ENCODE measurements at places on chromosomes 6 and 20.

GRCh38 chr20:14707865-14708596, 370.6 kb upstream of the FLRT3 start:
- DNase-seq = no peak

GRCh38 chr6:155850408-155850841, 394.8 kb upstream of the NOX3 start:
- no peak for DNase-seq

- DNase-seq = no peak
Observed at GRCh38 chr6:110509617-110510241, 33.3 kb upstream of the SLC22A16 start.

DNA sequence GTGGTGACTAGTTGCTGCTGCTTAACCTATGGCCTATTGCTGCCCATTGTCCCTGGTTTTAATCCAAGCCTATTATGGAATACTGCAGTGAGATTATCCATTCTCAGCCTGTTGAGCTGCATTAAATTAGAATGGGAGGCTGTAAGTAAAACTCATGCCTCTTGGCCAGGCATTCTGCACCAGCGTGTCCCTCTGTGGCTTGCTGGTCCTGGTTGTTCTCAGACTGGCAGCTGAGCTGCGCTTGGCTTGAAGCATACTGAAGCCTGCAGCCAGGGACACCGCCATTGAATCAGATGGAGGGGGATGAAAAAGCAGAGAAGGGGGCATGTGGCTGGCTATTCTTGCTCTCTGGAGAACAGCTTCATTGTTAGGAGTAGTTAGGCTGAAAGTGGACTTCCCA, 15.6 kb downstream of the LRRN4 start:
- no peak for DNase-seq

GRCh38 chr6:11821781-11822180, 43.2 kb upstream of the ADTRP start:
- no peak for DNase-seq

DNA sequence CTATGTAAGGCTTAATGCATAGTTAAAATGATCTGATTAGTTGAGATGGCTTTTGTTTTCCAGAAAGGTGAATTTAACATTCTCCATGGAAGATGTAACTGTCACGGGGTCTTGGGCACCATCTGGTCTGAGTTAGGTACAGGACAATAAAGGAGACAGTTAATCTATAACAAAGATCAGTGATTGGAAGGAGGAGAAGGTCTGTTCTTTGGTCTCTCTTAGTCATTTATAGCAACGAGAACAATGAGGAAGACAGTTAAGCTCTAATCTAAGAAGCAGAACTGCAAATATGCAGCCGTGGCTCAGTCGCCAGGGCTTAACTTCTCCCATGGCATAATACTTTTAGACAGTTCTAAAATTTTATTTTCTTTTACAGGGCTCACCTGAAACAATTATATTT, 405.5 kb upstream of the SULF2 start:
- DNase-seq = no peak

DNA sequence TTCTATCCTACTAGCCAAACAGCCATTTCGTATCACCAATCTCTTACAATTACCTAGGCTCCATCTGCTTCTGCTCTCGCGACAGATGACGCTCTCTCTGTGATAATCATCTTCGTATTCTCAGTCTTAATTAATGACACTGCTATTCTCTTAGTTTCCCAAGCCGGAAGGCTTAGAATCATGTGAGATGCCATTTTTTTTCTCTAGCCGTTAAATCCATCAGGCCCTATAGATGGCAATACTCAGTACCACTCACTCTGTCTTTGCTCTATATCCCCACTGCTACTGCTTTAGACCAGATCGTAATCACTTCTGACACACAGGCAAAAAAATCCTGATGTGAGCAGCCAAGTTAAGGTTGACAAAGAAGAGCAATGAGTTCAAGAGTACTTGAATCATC, 2.1 kb upstream of the THEMIS start:
- DNase-seq = no peak

- no peak for DNase-seq
Observed at GRCh38 chr20:38799203-38799602, 6.3 kb upstream of the PPP1R16B start.

- no peak for DNase-seq
Observed at GRCh38 chr6:148608199-148608951, 138.5 kb upstream of the UST start.

DNA sequence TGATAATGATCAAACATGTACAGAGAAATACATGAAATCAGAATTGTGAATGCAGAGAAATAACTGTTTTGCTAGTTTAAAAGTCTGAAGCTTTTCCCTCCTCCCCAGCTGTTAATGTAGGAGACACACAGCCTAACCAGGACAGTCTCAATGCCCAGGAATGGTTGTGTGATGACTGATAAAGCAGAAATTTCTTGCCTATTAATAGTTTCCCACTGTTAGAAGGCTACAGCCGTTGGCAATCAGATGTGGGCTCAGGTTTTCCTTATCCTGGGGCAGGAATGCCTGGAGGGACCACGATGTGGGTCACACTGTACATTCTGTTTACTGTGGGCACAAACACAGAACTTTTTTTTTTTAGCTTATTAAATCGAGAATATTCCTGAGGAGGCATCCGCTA, 1.9 kb downstream of the PPP1R3D start:
- no peak for DNase-seq

DNA sequence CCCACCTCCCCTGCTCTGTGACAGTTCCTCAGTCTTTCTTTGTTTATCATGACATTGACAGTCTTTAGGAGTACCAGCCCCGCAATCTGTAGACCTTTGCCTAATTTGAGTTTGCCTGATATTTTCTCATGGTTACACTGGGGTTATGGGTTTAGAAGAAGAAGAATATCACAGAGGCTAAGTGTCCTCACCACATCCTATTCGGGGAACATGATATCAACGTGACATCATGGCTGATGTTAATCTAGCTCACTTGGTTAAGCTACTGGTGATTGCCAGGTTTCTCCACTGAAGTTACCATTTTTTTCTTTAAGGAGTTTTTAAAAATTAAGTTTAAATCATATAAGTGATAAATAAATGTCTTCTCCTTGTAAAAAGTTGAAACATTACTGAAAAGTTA, 127.5 kb downstream of the CEP57L1 start:
- no peak for DNase-seq

DNA sequence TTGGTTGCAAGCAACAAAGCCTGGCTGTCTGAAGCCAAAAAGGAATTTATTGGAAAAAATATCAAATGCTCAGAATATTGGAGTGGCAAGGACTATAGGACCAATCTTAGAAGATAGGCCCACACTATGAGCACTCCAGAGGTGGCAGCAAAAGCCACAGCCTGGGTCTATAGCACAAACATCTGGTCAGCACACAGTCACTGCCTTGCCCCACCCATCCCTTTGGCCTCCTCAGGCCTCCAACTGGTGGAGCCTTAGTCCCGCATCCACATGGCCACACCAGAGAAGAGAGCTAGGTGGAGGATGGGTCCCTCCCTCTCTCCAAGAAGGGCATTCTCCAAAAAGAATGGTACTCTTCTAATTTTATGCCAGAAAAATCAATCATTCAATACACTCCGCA, 14.0 kb downstream of the NUDT3 start:
- no peak for DNase-seq

- no peak for DNase-seq
Observed at GRCh38 chr6:75778757-75779156, 29.7 kb downstream of the MYO6 start.

DNA sequence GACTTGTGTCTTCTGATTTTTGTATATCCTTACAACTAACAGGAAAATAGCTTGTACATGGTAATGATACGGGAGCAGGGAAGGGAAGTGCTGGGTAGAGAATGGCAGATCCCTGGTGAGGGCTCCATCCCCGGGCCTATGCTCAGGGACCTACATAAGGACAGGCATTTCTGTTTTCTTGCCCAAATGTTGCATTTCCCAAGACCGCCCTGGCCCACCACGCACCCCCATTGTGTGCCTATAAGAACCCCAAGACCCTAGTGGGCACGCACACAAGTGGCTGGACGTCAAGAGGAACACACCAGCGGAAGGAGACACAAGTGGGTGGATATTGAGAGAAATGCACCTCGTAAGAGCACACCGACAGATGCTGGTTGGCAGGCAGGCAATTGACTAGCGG, 616.3 kb upstream of the MAN1A1 start:
- no peak for DNase-seq

GRCh38 chr20:36424314-36424713, 117.0 kb upstream of the MYL9 start:
- no peak for DNase-seq

GRCh38 chr6:41939176-41939847, 2.3 kb downstream of the CCND3 start:
- DNase-seq = no peak

DNA sequence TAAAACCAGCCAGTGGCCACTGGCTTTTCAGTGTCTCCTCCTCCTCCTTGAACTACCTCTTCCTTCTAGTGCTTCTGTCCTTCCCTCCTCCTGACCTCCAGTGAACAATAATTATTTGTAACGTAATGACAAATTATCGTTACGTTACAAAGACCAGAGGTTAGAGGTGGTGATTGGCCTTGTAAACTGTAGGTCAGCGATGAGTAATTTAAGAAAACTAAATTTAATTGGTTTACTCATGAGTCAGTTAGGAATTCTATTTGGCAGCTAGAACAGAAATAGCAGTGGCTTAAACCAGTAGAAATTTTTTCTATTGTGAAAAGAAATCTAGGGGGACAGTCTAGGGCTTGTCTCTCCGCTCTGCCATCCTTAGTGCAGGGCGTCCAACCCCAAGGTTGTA, 38.8 kb downstream of the PPARD start:
- no peak for DNase-seq

DNA sequence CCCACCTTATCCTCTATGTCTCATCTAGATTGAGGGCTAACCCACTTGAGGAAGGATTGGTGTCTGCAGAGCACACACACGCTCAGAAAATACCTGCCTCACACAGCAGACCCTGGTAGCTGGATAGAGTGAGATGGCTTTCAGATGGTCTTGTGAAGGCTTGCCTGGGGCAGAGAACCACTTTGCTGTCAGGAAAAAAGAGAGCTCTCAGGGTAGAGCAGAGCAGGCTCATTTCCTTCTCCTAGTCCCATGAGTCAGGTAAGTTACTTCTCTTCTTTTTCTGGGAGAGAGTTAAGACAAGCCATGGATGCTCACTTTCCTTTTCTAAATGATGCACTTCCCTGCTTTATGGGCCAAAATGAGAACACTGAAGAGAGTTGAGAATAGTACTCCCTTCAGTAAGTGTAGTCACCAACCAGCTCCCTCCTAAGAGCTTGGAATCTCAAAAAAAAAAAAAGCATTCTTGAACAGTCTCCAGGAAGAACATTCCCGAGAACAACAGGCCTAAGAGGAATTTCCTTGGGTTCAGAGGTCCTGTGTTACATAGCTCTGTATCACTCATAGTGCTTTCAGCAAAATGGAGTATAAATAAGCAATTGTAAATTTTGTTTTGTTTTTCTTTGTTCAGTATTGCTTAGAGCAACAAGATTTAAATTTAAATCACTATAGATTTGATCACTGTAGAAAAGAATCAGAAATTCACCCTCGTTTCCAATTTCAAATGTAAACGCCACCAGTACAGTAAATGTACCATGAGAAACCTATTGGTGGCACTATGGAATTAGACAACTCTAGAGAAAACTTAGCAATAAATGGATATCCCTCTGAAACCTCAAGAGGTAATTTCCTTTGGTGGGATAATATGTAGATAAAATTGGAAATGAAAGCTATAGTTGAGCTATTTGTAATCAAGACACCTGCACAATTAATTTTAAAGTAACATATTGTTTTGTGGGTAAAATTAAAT, 530.3 kb downstream of the RFPL4B start:
- no peak for DNase-seq
